Stimulated activated CD8-positive, alpha-beta memory T cell treated with anti-CD3 and anti-CD28 coated beads, Interleukin-15, amount 100 ng/mL, for 48 hours (primary cell): ENCODE measurements at places on chromosomes 2 and 18.

DNA sequence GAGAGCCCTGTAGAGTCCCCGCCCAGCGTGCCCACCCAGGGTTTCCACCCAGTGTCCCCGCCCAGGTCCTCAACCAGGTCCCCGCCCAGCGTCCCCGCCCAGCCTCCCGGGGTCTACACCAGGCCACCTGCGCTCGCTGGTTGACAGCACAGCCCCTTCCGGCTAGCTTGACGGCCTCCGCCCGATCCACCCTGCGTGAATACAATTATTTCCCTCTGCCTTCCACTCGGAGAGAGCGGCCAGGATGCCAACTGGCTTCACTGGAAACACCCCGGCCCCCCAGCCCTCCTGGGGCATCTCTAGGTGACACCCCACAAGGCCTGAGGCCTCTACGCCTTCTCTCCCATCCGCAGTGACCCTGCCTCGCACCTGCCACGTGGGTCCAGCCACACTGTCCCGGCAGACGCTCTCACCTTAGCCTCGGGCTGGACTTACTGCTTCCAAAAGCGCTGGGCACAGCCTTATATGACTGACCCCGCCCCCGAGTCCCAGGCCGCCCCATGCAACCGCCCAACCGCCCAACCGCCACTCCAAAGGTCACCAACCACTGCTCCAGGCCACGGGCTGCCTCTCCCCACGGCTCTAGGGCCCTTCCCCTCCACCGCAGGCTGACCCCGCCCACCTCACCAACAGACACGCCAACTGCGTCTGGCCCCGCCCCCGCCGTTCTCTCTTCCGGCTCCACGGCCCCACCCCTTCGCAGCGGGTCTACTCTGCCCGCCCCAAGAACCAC is 188.1 kb downstream of the LAMA1 start:
- no peak for DNase-seq

GRCh38 chr2:11983870-11984269 is 237.4 kb downstream of the LPIN1 start:
- DNase-seq: no peak

DNA sequence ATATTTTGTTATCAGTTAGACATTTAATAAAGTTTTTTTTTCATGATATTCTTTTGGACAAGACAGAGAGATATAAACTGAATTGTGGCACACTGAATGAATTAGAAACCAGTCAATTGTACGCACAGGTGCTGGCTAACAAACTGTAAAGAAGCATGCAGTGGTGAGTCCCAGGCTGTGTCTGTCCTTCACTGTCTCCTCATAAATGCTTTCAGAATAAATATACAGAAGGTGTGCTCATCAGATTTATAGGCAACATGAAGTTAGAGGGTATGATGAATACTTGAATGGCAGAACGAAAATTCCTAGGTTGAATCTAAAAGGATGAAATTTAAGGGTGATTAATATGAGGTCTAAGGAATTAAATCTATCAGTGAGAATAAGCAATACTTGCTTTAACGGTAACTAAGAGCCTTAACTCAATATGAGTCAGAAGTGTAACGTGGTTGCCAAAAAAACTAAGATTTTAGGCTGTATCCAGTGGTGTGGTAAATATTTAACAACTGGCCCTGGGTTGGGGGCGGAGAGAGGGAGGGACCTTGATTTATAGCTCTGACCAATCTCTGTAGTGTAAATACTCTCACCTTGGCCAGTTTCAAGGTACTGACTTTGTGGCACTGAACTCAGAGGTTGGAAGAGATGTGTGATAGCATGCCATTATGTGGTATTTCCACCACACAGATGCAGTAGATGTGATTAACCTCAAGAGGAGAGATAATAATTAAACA is 41.9 kb upstream of the AAK1 start:
- peak; percentile 38 for DNase-seq

GRCh38 chr2:232325324-232326273 is 53.0 kb upstream of the ALPP start:
- no peak for DNase-seq

GRCh38 chr18:14098428-14098827 is 33.8 kb downstream of the ZNF519 start:
- DNase-seq: no peak

GRCh38 chr2:67572721-67573435 is 175.7 kb downstream of the ETAA1 start:
- DNase-seq: no peak

- no peak for DNase-seq
These were observed 54.1 kb downstream of the CDC42EP3 start for GRCh38 chr2:37617119-37617892.

DNA sequence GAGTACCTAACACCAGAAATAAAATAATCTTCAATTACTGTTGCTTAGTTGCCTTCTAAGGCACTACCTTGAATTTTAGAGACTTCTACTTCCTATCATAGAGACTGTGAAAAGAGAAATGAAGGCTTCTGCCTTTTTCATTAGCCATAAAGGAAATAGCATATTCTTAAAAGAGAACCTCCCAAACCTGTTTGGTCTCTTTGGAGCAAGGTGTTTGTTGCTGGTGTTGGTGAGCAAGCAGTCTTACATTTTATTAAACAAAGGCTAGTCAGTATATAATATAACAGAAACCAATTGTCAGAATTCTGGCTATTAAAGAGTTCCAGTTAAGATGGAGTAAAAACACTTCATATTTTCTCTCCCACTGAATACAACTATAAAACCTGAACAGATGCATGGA is 116.4 kb downstream of the TAF4B start:
- DNase-seq: no peak

DNA sequence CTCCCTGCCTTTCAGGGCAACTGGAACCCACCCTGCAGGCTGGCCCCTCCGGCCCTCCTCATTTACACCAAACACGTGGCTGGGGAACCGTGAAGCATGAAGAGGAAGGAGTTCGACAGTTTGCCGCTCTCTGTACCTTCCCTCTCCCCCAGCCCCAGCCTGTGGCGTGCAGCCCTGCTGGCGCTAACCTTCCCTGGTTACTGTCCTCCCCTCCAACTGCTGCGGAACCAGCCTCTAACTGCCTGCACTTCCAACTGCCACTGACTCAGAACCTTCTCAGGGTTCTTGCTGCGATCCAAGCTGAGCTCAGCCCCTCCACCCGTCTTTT is 19.2 kb upstream of the GNAL start:
- DNase-seq: no peak
